ENCODE measurements at places on chromosomes 11 and 22.

DNA sequence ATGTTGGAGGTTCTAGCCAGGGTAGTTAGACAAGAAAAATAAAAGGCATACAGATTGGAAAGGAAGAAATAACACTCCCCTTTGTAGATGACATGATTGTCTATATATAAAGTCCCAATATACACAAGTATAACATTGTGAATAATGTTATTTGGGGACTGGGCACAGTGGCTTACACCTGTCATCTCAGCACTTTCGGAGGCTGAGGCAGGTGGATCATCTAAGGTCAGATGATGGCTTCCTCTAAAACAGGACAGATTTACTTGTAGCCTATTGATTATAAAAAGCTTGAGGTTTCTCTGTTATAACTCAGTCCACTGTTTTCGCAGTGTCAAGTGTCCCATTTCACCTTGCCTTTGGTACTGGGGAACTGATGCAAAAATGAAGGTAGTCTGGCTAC is 19.6 kb downstream of the ATM start:
- DNase-seq = no peak

DNA sequence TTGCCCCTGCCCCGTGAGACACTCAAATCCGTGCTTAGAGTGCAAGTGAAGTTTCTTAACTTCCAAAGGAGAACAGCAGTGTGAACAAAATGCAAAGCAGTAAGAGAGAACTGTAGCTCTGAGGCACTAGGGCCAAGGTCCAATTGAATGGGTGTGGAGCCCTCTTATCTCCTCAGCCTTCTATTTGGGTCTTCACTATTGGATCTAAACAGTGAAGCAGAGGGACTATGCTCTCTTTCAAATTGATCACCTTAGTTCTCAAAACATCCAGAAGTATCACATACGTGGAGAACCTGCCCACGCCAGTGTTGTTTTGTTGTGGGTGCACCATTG is 49.6 kb downstream of the C22orf31 start:
- no peak for DNase-seq

- DNase-seq = no peak
Observed at GRCh38 chr11:58622344-58622743, at the start of gene CNTF. TSS of gene CNTF (plus strand) at chr11:58622665. CDS start at chr11:58622753, 88 bp downstream.

GRCh38 chr11:36744375-36745168 is 146.5 kb upstream of the RAG2 start:
- peak; percentile 58 for DNase-seq

- no peak for DNase-seq
Observed at GRCh38 chr11:132648851-132649250, 883.5 kb downstream of the OPCML start.

GRCh38 chr22:30321461-30321860 is 5.3 kb downstream of the TBC1D10A start:
- DNase-seq = no peak

- no peak for DNase-seq
Observed at GRCh38 chr11:35192347-35192746, 53.4 kb downstream of the CD44 start.

DNA sequence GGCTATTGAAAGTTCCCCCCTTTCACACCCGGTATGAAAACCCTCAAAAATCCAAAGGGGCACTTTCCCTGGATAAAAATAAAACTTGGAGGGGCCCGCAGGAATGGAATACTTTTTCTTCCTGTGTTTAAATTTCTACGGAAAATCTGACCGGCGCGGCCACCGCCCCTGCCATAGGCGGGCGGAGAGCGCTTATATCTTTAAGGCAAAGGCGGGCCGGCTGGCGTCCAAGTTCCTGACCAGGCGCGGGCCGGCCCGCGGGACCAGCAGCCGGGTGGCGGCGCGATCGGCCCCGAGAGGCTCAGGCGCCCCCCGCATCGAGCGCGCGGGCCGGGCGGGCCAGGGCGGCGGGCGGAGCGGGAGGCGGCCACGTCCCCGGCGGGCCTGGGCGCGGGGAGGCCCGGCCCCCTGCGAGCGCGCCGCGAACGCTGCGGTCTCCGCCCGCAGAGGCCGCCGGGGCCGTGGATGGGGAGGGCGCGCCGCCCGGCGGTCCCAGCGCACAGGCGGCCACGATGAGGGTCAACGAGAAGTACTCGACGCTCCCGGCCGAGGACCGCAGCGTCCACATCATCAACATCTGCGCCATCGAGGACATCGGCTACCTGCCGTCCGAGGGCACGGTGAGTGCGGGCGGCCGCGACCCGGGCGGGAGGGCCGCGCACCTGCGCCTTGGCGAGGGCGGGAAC is at the start of gene ANO1:
Gene ANO1 (plus strand): TSS at position 223 of the 686 bp plus-strand sequence. CDS start 290 bp downstream, at position 513.
- DNase-seq = no peak

DNA sequence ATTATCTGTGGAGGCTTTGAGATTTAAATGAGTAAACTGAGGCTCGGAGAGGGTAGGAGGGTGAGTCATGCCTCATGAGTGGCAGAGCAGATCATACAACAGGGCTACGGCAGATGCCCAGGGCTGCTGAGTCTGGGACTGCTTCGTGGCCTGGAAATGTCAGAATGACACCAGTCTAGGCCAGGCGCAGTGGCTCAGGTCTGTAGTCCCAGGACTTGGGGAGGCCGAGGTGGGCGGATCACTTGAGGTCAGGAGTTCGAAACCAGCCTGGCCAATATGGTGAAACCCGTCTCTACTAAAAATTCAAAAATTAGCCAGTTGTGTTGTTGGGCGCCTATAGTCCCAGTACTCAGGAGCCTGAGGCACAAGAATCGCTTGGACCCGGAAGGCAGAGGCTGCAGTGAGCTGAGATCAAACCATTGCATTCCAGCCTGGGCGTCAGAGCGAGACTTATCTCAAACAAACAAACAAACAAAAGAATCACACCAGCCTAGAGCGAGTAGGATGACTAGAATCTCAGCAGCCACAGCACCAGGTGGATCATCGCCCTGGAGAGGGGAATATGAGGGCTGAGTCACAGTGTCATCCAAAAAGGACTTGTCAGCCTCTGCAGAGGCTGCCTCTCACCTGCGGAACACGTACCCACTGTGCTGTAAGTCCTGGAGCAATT is 48.6 kb upstream of the ADA2 start:
- DNase-seq = no peak

- DNase-seq = no peak
Observed at GRCh38 chr22:46056546-46057245, 79.7 kb upstream of the WNT7B start.

DNA sequence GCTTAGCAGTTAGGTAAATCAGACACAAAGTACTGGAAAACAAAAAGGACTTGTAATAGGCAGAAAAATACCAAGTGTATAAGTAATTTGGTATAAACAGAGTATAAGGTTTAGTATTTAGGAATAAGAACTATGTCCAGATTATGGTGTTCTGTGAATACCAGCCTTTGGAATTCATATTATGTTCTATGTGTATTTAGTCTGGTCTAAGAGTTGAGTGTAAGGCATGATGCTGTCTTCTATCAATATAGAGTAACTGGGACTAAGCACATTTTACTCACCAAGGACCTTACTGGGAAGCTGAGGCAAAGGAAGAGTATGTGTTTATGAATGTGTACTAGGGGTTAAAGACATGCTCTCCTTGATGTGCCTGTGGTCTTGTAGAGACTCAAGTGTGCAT is 9.5 kb downstream of the SDHD start:
- DNase-seq = no peak

- DNase-seq = no peak
Observed at GRCh38 chr22:21778705-21779363, 43.2 kb upstream of the YPEL1 start.

DNA sequence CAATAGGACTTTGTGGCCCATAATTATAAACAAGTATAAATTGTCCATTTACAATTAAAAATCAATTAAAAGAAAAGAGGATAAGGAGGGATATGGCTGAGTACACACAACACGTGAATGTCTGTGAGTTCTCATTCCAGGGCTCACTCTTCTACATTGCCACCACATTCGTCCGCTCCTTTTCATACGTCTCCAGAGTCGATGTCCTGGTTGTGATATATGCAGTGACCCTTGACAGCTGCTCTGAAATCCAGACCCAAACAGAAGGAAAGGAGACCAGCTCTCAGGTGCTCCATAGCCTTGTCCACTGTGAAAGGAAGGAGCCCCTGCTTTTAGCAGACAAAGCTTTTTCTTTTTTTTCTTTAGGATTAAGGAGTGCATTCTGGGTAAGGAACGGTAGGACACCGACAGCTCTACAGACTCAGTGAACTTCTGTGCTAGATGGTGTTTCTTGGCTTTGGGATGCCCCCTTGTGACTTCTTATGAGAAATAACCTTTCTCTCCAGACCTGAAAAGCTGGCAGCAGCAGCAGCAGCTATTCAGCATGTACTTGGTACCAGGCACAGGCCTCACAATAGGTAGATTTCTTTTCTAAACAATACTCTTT is 19.7 kb upstream of the DNAJB13 start:
- DNase-seq = no peak

DNA sequence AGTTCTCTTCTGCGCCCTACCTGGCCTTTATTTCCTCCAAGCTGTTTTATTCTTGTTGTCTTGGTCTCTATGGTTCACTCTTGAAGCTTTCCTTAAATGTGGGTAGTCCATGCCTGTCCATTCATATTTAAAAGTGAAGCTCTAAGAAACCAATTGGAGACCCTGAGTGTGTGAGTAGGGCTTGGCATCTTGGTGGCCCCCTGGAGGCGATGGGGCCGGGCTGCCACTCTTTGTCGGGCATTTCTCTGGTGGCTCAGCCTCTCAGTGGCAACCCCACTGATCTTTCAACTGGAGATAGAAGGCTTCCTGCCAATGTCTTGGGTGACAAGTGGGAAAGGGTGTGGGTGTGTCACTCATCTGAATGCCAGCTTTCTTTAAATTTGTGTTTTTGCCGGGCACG is 9.1 kb downstream of the TRPT1 start:
- no peak for DNase-seq

DNA sequence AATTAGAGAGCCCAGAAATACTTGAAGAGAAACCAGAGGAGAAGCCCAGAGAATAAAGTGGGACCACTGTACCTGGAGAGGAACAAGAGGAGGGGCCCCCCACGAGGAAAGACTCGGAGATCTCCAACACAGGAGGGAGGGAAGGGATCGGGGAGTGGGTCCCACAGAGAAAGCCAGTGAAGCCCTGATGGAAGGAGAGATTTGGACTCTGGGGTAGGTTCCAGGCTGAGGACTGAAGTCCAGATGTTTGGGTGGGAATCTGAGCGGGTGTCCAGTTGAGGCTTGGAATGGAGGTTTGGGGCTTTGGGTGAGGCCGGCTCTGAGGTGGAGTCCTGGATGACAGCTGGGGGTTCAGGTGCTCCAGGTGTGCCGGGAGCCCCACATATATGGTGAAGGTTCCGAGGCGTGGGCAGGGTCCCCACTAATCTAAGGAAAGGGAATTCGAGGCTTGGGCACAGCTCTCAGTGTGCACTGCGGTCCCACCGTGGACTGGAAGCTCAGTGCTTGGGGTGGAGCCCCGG is 32.6 kb downstream of the PDE2A start:
- DNase-seq = no peak

DNA sequence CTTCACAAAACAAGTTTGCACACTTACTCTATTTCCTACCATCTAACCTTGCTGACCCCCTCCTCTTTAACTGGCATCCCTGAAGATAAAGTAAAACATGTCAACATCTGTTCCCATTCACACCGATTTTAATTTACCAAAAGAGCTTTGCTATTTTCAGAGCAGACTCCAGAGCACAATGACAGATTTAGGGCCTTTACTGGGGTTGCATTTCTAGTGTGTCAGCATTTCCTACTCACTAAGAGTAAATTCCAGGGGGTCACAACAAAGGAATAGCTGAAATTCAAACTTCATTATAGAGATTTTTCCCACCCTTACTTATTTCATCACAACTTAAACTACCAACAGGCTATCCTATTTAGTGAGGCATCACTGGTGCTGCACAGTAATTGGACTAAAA is 60.8 kb downstream of the SOX6 start:
- no peak for DNase-seq

DNA sequence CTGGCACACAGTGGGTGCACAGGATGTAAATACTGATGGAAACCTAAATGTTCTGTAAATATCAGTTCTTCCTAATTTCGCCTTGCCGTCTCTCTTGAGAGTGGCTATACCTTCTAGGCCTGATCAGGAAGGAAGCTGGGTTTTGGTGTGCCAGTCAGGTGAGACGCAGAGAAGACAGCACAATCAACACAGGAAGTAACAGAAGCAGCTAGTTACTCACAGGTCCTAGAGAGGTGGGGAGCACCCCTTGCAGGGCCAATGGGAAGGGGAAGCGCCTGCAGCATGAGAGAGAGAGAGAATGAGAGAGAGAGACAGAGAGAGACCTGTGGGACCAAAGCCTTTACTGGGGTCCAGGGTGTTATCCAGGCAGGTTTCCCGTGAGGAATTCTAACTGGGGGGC is 80.8 kb downstream of the FBLN1 start:
- no peak for DNase-seq

DNA sequence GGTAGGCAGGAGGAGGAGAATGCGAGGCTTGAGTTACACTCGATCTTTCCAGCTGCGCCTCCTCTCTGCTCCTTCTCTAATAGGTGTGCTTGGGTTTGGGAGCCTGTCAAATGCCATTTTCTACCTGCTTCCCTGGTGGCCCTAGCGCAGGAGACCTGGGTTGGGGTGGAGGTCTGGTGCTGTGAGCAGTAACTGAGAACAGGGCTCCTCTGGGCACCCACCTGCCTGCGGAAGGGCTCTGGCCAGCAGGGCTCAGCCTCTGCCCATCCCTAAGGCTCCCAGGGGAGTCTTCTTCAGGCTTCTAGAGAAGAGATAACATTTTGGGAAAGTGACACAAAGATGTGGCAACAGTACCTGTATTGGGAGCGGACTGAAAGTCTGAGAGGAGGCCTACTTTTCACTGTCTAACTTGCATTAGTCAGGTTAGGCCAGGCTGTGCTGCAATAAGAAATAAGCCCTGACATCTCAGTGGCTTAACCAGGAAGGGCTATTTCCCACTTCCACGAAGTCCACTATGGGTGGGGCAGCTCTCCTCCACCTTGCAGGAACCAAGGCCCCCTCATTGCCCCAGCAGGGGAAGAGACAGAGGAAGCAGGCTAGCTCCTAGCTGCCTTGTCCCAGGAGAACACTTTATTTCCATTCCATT is 7.7 kb upstream of the LTO1 start:
- DNase-seq = no peak

DNA sequence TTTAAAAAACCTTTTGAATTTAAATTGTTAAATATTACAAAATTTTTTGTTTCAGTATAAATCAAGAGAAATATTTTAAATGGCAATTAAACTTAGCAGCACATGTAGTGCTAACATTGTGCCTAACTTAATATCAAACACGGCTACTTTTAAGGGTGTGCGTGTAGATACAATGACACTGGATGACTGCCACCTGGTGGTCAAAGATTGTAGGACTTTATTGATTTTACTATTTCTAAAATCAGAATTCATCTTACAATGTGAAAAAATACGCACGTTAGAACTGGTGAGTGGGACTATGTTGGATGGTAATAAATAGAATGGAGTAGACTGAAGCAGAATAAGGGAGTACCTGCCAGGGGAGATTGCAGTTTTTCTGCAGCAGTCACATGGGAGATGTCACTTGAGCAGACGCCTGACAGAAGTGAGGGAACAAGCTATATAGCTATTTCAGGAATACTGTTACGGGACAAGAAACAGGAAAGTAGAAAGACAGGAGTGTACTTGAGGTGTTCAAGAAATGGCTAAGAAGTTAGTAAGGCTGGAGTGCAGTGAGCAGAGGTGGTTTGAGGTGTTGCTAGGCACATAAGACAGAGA is 52.9 kb downstream of the UVRAG start:
- peak; percentile 11 for DNase-seq

Measured in stimulated activated CD4-positive, alpha-beta T cell treated with anti-CD3 and anti-CD28 coated beads, Interleukin-12 subunit alpha, Interleukin-12 subunit beta, amount 100 ng/mL, for 24 hours (primary cell).